ENCODE measurements at places on chromosomes 5 and 9.

GRCh38 chr5:177098470-177099141, 11.9 kb downstream of the FGFR4 start:
- DNase-seq = no peak

GRCh38 chr5:131495536-131496399, 139.3 kb downstream of the RAPGEF6 start:
- DNase-seq = no peak

DNA sequence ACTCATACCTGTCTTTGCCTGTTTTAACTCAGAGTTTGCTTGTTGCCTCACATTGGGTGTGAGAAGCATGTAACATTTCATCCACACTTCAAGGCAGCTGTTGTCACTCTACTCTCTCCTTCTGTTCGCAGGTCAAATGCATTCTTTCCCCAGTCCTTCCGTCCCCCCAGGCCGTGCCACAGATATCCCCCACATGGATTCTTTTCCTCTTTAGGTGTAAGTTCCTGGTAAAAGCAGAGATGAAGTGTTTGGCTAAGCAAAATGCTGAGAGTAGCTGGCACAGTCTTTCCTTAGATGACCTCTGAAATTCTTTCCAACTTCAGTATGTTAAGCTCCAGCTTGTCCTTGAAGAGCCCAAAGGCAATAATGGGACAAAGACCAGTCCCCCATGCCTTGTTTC, 328.2 kb downstream of the SLIT3 start:
- DNase-seq = no peak

- no peak for DNase-seq
These were observed 173.7 kb downstream of the GABRB2 start for GRCh38 chr5:161372682-161373344.

- no peak for DNase-seq
These were observed 21.7 kb downstream of the RMI1 start for GRCh38 chr9:84002344-84002743.

DNA sequence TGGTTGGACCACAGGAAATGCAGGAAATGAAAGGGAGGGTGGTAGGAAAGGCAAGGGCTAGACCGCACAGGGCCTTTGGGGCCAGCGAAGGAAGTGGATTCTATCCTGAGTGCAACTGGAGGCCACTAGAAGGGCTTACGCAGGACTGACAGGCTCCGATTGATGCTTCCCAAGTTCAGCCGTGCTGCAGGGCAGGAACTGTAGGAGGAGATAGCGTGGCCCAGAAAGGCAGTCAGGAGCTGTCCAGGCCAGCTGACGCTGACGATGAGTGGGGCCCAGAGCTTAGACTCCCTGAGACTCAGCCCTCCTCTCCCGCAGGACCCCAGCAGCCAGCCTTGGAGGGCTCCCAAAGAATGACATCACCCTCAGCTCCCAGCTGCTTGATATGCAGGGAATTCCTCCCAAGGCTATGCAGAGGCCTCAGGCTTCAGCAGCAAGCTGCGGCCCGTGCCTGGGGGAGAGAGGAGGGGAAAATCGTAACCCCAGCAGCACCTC, 48.8 kb downstream of the KCNIP1 start:
- DNase-seq = peak; percentile 89
